Naive thymus-derived CD8-positive, alpha-beta T cell (primary cell): ENCODE measurements at places on chromosomes 5 and 9. TPM values are rescaled to one million over a fixed set of nuclear protein-coding genes. Genes with fewer than 3 reads are reported as not detected.

TMEM8B gene
- total RNA-seq, result 10.2 TPM

DPP7 gene
- total RNA-seq, result 298 TPM

GRXCR2 gene
- not detected for total RNA-seq

GPR21 gene
- total RNA-seq, result 0.60 TPM

C9orf153 gene
- total RNA-seq, result 0.77 TPM

PKD2L2 gene
- not detected for total RNA-seq

DNA sequence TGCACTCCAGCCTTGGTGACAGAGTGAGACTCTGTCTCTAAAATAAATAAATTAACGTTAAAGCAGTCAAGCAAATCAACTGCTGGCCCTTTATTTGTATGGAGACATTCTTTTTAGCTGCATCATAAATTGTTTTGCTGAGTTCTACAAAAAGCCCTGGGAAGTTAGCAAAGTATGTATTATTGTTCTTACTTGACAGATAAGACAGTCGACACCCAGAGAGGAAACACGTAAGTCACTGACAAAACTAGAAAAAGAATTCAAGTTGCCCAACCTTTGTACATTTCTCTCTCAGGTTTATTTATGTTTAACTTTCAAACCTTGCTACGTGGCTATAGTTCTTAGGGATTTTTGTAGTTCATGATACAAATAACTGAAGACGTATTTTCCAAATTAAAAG lies 40.4 kb upstream of the MACIR start:
- H3K4me1 ChIP-seq, result peaks cover 5% of the 10 kb centered on the region
- DNase-seq, result no peak
- H3K27me3 ChIP-seq, result no peaks in the 10 kb centered on the region
- H3K27ac ChIP-seq, result no peak overlapping the region

GRCh38 chr5:169881702-169882303 lies 98.5 kb downstream of the INSYN2B start:
- no peaks in the 10 kb centered on the region for H3K27me3 ChIP-seq
- DNase-seq, result no peak
- peaks cover 57% of the 10 kb centered on the region for H3K36me3 ChIP-seq
- peaks cover 14% of the 10 kb centered on the region for H3K4me1 ChIP-seq
- H3K27ac ChIP-seq, result no peak overlapping the region

- peaks cover 8% of the 10 kb centered on the region for H3K4me1 ChIP-seq
- no peaks in the 10 kb centered on the region for H3K36me3 ChIP-seq
- no peak overlapping the region for H3K27ac ChIP-seq
- no peak for DNase-seq
These were observed 90.9 kb downstream of the CARTPT start for GRCh38 chr5:71810023-71810422.

GRCh38 chr5:63211448-63212132 lies 633.0 kb downstream of the LRRC70 start:
- H3K27me3 ChIP-seq, result no peaks in the 10 kb centered on the region
- H3K4me1 ChIP-seq, result no peaks in the 10 kb centered on the region
- H3K4me3 ChIP-seq, result no peak overlapping the region
- no peak overlapping the region for H3K27ac ChIP-seq
- no peaks in the 10 kb centered on the region for H3K36me3 ChIP-seq

DNA sequence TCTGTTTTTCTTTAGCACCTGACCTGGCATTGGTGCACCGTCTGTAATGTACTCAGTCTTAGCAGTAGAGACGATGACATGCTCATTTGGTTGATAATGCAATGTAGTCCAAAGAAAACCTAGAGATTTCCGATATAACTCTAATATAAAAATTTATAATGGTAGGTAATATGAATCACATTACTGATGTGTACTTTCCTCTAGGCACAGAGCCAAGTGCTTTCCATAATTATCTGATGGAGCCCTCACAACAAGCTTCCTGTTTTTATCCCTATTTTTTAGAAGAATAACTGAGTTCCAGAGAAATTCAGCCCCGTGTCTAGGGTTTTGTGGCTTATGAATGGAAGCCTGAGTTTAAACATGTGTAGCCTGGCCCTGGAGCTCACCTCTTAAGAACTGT lies 53.7 kb downstream of the KDM4C start:
- DNase-seq, result no peak
- H3K36me3 ChIP-seq, result no peaks in the 10 kb centered on the region
- peaks cover 9% of the 10 kb centered on the region for H3K4me1 ChIP-seq
- no peaks in the 10 kb centered on the region for H3K27me3 ChIP-seq
- no peak overlapping the region for H3K27ac ChIP-seq

- DNase-seq, result no peak
- no peaks in the 10 kb centered on the region for H3K4me1 ChIP-seq
- H3K36me3 ChIP-seq, result no peaks in the 10 kb centered on the region
- no peak overlapping the region for H3K27ac ChIP-seq
These were observed 967.2 kb downstream of the TLE4 start for GRCh38 chr9:80538976-80539375.

- no peak overlapping the region for H3K4me3 ChIP-seq
- H3K27ac ChIP-seq, result no peak overlapping the region
- H3K27me3 ChIP-seq, result peaks cover 6% of the 10 kb centered on the region
- DNase-seq, result no peak
- H3K4me1 ChIP-seq, result peaks cover 14% of the 10 kb centered on the region
These were observed 8.6 kb upstream of the ANKRD33B start for GRCh38 chr5:10555277-10555684.

- H3K4me3 ChIP-seq, result no peak overlapping the region
- H3K4me1 ChIP-seq, result no peaks in the 10 kb centered on the region
- no peak for DNase-seq
- H3K27me3 ChIP-seq, result no peaks in the 10 kb centered on the region
- H3K27ac ChIP-seq, result no peak overlapping the region
- no peaks in the 10 kb centered on the region for H3K36me3 ChIP-seq
These were observed 347.5 kb downstream of the SEMA5A start for GRCh38 chr5:9198394-9198793.

- peaks cover 11% of the 10 kb centered on the region for H3K27me3 ChIP-seq
- H3K27ac ChIP-seq, result no peak overlapping the region
- H3K4me3 ChIP-seq, result no peak overlapping the region
These were observed 88.4 kb upstream of the TNFSF8 start for GRCh38 chr9:115018547-115019435.

DNA sequence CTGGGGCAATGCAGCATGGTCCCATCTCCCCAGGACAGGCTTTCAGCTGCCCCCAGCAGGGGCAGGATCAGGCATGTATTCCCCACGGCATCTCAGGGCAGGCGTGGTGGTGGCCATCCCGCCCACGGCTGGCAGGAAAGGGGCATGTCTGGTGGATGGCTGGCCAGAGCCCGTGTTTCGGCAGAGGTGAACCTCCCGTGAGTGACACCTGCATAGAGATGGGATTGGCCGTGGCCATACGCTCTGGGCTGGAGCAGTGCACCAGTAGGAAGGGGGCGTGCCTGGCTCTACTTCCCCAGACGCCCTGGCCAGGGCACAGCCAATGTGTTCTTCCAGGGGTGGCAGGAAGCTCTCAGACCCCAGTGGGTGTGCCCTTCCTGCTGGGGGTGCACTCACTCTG lies 139.1 kb downstream of the ZNF354C start:
- no peak overlapping the region for H3K4me3 ChIP-seq
- no peaks in the 10 kb centered on the region for H3K27me3 ChIP-seq
- no peaks in the 10 kb centered on the region for H3K36me3 ChIP-seq
- H3K4me1 ChIP-seq, result no peaks in the 10 kb centered on the region
- DNase-seq, result no peak
- no peak overlapping the region for H3K27ac ChIP-seq

DNA sequence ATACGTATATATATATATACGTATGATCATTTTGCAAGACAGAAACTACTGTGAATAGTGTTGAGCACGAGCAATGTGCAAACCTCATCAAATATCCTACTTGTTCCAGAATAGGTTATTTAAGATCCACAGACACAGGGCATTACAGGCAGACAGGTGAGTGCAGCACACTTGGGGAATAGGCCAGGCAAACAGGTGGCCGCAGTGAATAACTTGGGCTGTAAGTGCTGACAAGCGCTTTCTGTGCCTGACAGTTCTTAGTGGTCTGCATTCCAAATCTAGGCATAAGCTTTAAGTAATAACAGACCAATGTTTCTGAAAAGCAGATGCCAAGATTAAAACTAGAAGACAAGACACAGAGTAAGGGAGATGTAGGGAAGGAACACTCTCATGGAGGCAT lies 77.9 kb downstream of the LHFPL2 start:
- H3K27ac ChIP-seq, result no peak overlapping the region
- no peaks in the 10 kb centered on the region for H3K27me3 ChIP-seq
- no peak for DNase-seq
